ENCODE measurements at places on chromosomes 7 and 10.

DNA sequence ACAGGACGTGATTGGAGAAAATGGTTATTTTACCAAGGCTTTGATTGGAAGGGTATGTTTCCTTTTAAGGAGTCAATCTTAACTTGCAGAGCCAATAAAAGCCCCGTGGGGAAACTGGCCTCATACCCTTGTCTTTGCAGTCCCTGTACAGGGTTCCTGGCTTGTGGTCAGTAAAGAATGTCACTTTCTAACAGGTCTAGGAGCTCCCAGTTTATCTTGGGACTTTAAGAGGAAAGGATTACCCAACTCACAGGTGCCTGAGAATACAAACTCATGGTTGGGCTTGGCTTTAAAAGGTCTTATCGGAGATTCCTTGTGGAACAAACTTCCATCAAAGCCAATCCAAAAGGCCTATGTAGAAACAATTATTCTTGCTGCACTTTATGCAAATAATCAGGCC is 221.8 kb downstream of the PHF14 start:
- no peak overlapping the region for H3K27ac ChIP-seq
- H3K4me1 ChIP-seq = peaks cover 3% of the 10 kb centered on the region
- H3K4me3 ChIP-seq = no peak overlapping the region
- no peaks in the 10 kb centered on the region for H3K36me3 ChIP-seq

DNA sequence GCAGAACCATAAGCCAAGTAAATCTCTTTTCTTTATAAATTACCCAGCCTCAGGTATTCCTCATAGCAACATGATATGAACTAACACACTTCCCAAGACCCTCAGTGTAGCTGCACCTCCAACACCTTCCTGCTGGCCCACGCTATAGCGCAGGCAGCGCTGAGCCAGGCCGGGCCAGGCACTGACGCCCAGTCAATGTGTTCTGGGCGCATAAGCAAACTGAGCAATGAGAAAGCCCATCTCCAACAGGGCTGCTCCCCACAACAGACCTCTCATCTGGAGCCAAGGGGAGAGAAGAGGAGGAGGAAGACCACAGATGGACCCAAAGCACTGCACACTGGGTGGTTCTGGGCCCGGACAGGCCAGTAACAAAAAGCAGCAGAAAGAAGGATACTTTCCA is 40.8 kb downstream of the FAM53B start:
- no peaks in the 10 kb centered on the region for H3K27me3 ChIP-seq
- peaks cover 16% of the 10 kb centered on the region for H3K36me3 ChIP-seq
- no peak for DNase-seq

DNA sequence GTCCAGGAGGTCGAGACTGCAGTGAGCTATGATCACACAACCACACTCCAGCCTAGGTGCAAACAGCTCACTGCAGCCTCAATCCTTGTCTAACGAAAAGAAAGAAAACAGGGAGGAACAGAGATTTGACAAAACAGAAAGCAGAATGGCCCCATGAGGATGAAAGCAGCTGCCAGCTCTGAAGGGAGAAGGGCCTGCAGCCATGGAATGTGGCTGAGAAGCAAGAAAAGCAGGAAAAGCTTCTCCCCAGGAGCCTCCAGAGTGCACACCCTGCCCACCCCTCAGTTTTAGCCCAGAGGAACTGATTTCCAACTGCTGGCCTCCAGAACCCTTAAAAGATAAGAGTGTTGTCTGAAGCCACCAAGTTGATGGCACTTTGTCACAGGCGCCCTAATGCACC is 13.0 kb downstream of the ESYT2 start:
- H3K36me3 ChIP-seq = no peaks in the 10 kb centered on the region
- H3K4me1 ChIP-seq = peaks cover 99% of the 10 kb centered on the region
- no peak for DNase-seq
- H3K27me3 ChIP-seq = no peaks in the 10 kb centered on the region

- no peak for DNase-seq
- no peak overlapping the region for H3K27ac ChIP-seq
- no peak overlapping the region for H3K4me3 ChIP-seq
- H3K4me1 ChIP-seq = no peaks in the 10 kb centered on the region
Measured at GRCh38 chr7:111439977-111440376, 122.3 kb downstream of the IMMP2L start.

Measured in esophagus muscularis mucosa (tissue), 4 donors.